ENCODE measurements at places on chromosomes 13 and 19. TPM values are rescaled to one million over a fixed set of nuclear protein-coding genes. Genes with fewer than 3 reads are reported as not detected.

- DNase-seq: no peak
These were observed 19.9 kb upstream of the GGACT start for GRCh38 chr13:100608489-100608888.

DNA sequence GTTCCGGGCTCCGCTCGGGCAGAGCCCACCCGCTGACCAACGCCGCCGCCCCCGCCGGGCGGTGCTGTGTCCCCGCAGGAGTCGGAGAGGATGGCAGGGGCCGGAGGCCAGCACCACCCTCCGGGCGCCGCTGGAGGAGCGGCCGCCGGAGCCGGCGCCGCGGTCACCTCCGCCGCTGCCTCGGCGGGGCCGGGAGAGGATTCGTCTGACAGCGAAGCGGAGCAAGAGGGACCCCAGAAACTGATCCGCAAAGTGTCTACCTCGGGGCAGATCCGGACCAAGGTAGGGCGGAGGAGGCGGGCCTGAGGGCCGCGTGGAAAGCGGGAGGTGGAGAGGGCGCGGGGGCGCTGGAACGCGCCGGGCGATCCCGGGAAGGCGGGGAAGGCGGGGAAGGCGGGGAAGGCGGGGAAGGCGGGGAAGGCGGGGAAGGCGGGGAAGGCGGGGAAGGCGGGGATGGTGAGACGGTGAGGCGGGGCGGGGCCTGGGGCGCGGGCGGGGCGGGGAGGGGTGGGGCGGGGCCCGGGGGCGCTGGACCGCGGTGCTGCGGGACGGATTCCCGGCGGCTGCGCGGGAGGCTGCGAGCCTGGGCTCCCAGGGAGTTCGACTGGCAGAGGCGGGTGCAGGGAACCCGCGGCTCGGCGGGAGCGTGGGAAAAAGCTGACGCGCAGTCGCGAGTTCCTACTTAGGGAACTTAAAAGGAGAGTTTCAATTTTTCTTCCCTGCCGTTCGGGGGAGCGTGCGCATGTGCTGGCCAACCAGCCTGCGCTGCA, 421 bp downstream of the DGKH start:
- DNase-seq: peak; percentile 94

DNA sequence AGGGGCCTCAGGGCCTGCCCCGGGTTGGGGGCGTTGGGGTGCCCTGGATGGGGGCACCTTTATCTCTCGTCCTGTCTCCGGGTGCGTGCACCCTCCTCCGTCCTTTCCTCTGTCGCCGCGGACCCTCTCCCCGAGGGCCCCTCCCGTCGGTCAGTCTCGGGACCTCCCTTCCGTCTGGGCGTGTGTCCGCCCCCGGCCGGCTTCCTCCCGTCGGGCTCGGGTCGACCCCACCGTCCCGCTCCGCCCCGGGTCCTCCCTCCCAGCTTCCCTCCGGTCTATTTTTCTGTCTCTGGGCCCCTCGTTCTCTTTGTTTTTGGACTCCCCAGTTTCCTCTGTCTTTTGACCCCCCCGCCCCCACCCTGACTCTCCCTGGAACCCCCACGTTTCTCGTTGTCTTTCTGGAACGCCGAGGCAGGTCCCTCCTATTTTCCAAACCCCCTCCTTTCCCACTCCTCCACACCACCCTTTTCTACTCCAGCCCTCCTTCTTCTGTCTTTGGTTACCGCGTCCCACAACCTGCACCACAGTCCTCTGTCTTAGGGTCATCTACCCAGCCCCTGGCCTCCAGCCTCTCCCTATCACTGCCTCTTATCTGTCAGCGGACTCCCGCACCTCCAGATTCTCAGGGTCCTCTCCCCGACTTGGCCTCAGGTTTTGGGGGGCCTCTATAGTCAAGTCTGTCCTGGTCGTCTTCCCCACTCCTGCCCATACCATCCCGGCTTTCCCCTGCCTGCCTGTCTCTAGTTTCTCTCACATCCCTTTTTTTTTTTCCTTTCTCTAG, 757 bp downstream of the EGLN2 start:
- peak; percentile 90 for DNase-seq

GRCh38 chr19:32392901-32393300, 12.7 kb upstream of the DPY19L3 start:
- no peak for DNase-seq

DNA sequence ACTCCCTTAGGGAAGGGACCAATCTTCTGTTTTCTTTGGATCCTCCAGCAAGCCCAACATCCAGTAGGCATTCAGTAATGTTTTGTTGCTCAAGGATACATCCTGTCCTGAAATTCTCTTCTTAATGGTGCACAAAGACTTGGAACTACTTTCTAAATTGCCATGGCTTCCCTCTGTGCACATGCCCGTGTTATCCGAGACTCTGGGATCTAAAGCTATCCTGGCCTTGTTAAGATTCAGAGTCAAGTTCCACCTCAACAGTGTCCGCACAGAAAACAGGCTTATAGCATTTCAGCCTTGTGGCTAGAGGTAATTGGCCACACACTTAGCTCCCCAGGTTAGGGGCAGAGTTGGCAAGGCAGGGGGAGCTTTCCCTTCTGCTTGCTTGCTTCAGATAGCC, 71.8 kb downstream of the CBY2 start:
- no peak for DNase-seq

- DNase-seq: no peak
These were observed 172.3 kb downstream of the SHISA2 start for GRCh38 chr13:25879466-25879865.

DNA sequence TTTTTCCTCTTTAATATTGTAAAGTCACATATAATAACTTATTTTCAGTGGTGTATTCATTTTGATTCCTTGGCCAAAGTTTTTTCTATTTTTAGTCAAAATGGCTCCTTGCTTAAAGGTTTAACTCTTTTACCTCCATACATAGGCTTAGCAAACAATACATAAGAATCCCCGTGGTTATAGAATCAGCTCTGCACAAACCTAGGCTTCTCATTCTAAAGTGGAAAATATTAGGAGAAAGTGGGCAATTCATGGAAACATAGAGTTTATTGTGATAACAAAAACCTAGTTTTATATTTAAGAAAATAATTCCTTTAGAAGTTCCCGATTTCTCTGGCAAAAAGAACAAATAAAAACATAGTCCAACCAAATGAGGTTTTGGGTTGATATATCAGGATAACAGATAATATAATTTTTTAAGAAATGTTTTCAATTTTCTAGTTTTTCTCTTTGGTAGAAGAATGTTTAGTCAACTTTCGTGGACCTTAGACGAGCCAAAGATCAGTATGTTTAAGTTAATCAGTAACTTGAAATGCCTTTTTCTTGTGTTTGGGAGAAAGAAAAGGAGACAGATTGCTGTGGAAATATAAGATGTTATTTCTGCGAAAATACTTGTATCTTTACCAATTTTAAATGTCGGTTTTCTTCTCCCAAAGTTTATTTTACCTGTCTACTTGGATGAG, 93.4 kb upstream of the KLF12 start:
- DNase-seq: no peak

- no peak for DNase-seq
These were observed 47.9 kb downstream of the CAB39L start for GRCh38 chr13:49395878-49396380.

DNA sequence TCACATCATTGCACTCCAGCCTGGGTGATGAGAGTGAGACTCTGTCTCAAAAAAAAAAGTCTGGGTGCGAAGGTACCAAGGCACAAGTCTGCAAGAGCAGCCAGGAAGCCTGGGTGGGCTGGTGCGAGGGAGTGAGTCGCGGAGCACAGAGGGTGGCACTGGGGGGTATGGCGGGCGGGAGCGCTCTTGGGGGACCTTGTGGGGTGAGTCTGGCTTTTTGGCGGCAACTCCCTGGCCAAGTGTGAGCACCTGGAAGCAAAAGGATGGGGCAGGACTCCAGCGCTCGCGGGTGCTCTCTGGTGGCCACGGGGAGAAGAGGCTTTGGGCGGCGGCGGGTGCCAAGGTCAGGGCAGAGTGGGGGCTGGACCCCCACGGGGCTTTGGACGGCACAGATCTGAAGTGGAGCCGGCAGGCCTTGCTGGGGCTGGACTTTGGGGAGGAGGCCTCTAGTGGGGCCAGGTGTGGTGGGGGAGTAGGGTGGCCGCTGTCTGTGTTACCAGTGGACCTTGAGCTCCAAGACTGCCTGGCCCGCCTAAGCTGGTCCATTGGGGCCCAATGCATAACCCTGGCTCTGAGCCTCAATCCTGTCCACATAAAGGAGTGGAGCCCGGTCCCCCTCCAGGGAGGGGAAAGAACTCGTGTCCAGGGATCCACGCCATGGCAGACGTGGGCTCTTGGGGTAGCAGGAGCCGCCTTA, 1.6 kb downstream of the P2RY11 start:
- DNase-seq: peak; percentile 84

- no peak for DNase-seq
These were observed 612.0 kb downstream of the DCT start for GRCh38 chr13:93867481-93867880.

- no peak for DNase-seq
These were observed 7.8 kb downstream of the ZNF350 start for GRCh38 chr19:51978882-51979281.

- no peak for DNase-seq
These were observed 16.3 kb upstream of the RNASEH2B start for GRCh38 chr13:50893211-50893852.

GRCh38 chr13:69721631-69722030, 386.0 kb upstream of the ATXN8OS start:
- no peak for DNase-seq

The GNA15 gene
- 1.8 TPM for total RNA-seq

The FBN3 gene
- not detected for total RNA-seq

The DACH1 gene
- 3.9 TPM for total RNA-seq

The IRGQ gene
- total RNA-seq: 19.4 TPM

The CPB2 gene
- total RNA-seq: not detected

The VSTM1 gene
- not detected for total RNA-seq
